ENCODE measurements at places on chromosomes 5 and 9.

DNA sequence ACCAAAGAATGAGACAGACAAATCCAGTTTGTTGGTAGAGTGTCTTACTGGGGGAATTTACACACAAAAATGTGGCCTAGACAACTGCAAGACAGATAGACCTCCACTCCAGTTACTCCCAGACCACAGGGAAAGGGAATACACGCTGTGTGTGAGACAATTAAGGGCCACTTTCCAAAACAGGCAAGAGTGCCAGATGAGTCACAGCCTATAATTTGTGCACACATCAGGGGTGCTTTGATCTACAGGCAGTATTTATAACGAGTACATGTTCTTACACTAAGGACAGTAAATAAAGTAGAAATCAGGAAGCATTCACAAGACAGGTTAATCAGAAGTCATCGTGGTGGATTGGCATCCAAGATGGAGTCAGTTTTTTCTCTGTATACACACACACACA is 114.8 kb downstream of the ZNF622 start:
- DNase-seq, result no peak

DNA sequence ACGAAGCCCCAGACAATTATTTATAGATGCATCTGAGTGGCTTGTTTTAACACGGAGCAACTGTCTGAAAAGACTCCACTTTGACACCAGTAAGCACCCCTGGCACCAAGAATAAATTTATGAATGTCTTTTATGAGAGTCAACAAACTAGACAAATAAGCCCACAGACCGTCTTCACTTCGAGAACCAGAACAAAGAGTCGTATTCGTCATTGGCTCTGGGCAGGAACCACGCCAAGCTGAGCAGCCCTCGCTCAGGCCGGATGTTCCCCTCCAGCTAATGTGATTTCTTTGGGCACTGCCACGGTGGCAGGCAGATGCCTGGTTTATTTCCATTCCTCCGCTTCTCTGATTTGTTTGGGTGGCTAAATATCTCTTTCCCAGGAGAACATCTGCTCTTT is 91.9 kb upstream of the STC2 start:
- no peak for DNase-seq

- no peak for DNase-seq
These were observed 40.4 kb downstream of the ZDHHC21 start for GRCh38 chr9:14652729-14653377.

DNA sequence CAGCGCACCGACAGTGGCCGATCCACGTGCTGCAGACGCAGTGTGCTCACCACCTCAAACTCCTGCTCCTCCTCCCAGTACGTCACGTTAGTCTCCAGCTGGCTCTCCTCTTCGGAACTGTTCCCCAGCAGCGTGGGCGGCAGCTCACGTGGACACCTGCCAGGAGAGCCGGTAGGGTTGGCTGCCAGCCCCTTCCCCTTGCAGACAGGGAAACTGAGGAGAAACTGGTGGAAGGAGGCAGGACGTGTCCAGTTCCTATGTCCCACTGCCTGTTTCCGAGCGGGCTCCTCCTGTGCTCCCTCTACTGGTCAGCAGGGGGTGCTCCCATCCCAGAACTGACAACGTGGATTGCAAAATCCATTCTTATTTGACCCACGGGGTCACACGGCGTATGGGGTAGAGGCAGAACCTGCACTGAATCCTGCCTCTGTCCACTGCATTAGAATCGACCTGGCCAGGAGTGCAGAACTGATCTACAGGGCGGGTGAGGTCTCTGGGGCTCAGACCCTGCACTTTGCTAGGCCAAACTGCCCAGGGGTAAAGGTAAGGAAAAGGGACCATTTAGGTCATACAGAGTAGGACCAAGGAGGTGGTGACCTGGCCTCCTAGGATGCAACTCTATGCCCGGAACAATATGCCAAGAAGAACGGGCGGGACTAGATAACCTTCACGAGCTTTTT is 25.7 kb downstream of the PDGFRB start:
- peak; percentile 86 for DNase-seq

GRCh38 chr5:83530193-83530592 is 58.6 kb downstream of the VCAN start:
- DNase-seq, result no peak

DNA sequence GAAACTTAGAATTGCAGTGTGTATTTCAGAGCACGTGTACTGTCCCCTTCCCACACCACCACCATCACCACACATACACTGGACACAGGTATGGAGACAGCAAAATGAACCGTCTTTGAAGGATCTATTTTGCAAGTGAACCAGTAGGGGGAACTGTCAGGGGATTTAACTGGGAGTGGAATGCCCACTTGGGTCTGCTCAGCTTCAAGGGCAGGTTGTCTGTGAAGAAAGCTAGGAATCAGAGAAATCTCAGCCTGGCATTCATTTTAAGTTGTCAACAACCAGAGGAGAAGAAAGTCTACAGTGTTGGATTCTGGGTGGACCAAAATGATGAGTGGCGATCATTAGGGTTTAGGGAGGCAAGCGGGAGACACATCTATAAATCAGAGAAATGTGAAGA is 147.0 kb downstream of the DCP2 start:
- no peak for DNase-seq

GRCh38 chr9:132183134-132183533 is 21.3 kb downstream of the NTNG2 start:
- DNase-seq, result no peak

GRCh38 chr9:98380065-98380681 is 124.7 kb upstream of the TBC1D2 start:
- peak; percentile 15 for DNase-seq

GRCh38 chr5:7941692-7942091 is 72.7 kb downstream of the MTRR start:
- no peak for DNase-seq

- DNase-seq, result no peak
These were observed 156.1 kb downstream of the EBF1 start for GRCh38 chr5:158943569-158943968.

GRCh38 chr5:80387063-80387768 is 20.6 kb upstream of the ZFYVE16 start:
- no peak for DNase-seq

- DNase-seq, result no peak
These were observed 327.5 kb upstream of the ZNF462 start for GRCh38 chr9:106535439-106535838.

- DNase-seq, result no peak
These were observed 220.2 kb downstream of the DMAC1 start for GRCh38 chr9:7579351-7579750.

DNA sequence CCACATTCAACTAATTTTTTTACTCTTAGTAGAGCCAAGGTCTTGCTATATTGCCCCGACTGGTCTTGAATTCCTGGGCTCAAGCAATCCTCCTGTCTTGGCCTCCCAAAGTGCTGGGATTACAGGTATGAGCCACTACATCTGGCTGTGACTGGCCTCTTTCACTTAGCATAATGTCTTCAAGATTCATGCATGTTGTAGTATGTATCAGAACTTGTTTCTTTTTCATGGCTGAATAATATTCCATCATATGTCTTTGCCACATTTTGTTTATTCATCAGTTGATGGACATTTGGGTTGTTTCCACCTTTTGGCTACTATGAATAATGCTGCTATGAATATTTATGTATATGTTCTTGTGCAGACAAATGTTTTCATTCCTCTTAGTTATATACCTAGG is 12.8 kb upstream of the WHRN start:
- DNase-seq, result no peak

DNA sequence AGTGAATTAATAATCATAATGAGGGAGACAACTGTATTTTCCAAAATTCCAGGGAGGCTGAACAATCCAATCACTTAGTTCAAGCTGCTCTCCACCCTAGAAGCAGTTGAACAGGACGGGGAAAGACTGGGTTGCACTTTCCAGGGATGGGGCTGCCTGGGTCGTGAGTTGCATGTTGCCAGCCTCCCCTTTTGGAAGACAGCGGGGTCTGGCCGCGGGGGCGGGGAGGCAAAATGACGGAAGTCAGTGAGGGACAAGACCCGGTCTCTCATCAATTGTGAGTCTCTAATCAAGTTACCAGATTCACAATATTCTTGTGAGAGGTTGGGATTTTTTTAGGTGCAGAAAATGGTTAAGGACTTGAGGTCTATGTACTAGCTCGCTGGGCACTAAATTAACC is 484.1 kb downstream of the ZSWIM6 start:
- DNase-seq, result no peak

DNA sequence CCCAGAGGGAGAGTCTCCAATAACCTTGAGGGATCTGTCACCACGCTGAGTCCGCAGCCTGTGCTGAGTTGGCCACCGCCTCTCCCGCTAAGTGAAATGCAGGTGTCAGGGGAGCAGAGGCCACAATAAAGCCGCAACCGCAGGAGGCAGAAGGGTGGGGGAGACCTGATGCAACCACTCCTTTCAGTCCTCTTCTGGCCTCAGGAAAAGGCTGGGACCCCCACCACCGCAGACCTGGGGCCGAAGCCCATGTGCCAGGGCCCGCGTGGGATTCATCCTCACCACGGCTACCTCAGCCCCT is 576 bp downstream of the MAP1B start:
- no peak for DNase-seq

- DNase-seq, result no peak
These were observed 448.4 kb upstream of the ZNF608 start for GRCh38 chr5:125194883-125195282.

DNA sequence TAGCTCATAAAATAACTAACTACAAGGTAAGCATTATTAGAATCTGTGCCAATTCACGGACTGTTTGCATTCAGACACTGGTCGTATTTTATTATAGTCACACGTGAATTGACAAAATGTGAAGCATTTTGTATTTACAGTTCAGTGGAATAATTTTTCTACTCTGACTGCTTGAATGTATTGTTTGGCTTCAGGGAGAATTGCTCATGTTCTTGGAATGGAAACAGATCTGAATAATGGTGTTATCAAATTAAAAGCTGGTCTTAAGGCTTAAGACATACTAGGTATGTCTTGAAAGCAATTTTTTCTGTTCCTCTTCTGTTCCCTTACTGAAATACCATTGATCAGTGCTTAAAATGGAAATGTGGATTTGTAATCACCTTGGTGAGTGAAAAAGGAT is 543.7 kb upstream of the TLE4 start:
- DNase-seq, result no peak

DNA sequence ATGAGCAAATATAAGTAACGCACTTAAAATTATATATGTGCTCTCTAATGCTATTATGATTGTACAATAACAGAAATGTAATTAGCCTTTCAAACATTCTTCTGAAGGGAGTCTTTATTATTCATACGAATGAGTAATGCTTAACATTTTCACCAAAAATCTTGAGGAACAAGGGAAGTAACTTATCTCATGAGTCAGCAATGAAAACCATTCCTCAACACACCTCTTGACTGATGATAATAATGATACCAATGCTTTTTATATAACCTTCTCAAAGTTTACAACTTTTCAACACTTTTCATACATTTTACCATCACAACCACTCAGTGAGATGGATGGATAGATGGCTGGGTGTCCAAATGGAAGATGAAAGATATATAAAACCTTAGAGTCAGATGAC is 369.3 kb downstream of the BNC2 start:
- no peak for DNase-seq

- no peak for DNase-seq
These were observed 56.4 kb upstream of the UBAC1 start for GRCh38 chr9:136017289-136018190.

DNA sequence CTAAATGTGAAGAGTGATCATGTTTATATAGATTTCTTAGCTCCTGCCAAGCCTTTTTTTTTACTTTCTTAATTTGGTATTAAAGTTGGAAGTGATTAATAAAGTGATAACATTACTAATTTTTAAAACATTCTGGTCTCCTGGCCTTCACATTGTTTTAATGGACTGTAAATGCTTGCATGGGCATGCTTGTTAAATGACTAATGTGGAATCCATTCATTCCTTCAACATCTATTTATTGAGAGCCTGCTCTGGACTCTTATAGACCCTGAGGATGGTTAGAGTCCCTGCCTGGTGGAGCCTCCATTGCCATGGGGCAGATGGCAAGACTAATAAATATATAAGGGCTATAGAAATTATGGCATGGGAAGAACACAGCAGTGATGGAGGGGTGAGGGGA is 103.5 kb downstream of the NTRK2 start:
- DNase-seq, result no peak

DNA sequence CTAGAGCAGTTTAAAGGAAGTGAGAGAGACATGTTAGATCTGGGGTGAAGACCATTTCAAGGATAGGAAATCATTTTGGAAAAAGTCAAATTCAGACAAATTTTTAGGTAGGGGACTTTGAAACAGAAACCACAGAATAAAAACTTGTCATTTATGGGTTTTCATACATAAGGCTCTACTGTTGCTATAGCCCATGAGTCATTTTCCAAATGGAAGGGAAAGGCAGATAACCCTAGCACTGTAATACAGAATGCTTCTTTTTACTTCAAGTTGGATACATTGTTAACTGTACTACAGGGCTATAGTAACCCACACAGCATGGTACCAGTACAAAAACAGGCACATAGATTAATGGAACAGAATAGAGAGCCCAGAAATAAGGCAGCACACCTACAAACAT is 455.4 kb downstream of the EBF1 start:
- no peak for DNase-seq

GRCh38 chr5:90484540-90484939 is 9.9 kb downstream of the POLR3G start:
- no peak for DNase-seq

DNA sequence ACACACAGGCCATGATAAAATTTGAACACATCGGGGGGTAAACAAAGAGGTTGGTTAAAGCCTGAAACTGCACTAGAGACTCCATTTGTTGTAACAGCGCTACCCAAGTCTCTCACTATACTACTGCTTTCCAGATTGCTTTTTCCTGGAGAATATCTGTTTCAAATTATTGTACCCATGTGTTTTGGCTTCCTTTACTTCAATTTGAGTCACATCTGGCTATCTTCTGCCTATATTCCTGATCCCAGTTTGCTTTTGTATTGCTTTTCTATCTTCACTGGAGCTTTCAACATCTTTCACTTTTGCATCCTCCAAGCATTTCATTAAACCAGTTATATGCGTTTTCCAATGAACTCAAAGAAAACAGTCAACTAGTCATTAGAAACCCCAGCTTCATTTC is 404.7 kb downstream of the MLLT3 start:
- DNase-seq, result no peak

GRCh38 chr5:159240301-159240870 is 22.7 kb upstream of the UBLCP1 start:
- no peak for DNase-seq

DNA sequence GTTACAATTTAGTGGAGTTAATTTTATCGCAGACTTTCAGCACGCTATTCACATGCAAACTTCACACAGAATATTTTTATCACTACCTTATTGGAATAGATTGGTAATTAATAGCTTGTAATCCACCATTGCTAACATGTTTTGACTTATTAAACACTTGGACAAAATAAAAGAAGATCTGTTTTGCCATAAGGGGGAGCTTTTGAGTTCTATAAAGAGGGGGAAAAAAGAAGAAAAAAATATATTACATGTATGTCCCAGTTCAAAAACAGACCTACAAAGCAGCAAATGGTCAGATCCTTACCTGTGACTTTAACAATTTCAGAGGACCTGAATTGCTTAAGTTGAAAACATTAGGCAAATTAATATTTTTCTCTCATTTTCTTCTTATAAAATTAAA is 1.2 kb upstream of the PAPPA start:
- no peak for DNase-seq
